ENCODE measurements at places on chromosomes 11 and 22.

DNA sequence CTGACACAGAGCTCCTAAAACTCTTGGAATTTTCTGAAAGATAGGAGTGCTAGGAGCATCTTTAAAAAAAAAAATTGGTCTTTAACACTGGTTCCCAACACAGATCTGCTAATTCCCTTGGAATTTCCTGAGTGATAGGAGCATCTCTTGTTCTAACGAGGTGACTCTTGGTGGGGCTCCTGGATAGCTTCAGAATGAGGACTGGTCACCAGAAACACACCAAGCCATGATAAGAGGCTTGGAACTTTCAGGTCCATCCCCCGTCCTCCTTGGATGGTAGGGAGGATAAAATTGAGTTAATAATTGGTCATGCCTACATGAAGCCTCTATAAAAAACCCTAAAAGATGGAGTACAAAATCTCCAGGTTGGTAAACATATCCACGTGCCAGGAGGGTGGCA lies 64.5 kb upstream of the LDLRAD3 start:
- DNase-seq = no peak

GRCh38 chr11:134228625-134229024 lies 4.2 kb downstream of the VPS26B start:
- DNase-seq = no peak

GRCh38 chr11:132257871-132258270 lies 887.5 kb downstream of the NTM start:
- no peak for DNase-seq

GRCh38 chr11:120352405-120352804 lies 16.2 kb downstream of the ARHGEF12 start:
- DNase-seq = no peak

DNA sequence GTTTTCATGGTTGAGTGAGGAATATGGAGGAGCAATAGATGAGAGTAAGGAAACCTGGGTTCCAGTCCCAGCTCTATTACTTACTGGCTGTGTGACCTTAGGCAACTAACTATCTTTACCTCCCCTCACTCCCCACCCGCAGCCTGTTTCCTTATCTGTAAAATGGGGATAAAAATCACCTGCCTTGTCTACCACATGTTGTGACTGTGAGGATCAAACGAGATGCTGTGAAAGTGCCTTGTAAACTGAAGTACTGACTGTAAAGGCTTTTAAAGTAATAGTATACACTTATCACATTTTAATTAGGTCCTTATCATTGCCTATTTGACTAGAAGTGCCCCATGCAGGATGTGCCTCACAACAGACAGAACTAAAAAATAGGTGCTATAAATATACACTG lies 18.9 kb upstream of the PPP2R1B start:
- no peak for DNase-seq

GRCh38 chr11:67267188-67268080 lies 1.2 kb downstream of the GRK2 start:
- DNase-seq = no peak

DNA sequence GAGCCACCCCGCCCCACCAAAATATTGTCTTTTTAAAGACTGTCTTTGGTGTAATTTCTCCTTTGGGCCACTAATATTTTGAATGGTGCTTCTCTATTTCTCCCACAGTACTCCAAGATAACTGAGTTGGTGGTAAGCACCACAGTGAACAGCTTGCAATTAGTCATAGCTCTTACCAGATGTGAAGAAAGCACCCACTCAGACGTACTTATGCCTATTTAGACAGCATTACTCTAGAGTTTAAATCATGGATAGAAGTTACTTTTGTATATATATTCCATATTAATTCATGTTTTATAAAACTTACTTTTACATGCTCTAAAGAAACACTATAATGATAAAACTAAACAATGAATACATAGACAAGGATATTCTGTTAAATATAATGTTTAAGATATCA lies 12.7 kb downstream of the ANO3 start:
- no peak for DNase-seq

GRCh38 chr22:38317995-38318715 lies 922 bp upstream of the CSNK1E start:
- no peak for DNase-seq

DNA sequence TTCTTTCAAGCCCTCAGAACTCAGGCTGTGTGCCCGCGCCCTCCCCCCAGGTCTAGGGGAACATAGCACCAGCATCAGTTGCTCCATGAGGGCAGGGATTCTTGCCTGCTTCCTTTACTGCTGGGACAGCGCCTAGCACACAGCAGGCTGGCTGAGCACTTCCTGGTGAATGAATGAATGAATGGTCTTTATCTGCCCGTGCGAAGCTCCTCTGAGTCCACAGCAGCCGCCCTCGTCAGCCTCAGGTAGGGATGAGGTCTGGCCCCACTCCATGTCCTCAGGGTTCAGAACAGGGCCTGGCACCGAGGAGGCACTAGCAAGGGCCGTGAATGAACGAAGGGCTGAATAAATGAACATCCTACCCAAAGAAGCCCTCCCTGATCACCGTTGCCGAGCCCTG lies 27.3 kb downstream of the ARRB1 start:
- no peak for DNase-seq

DNA sequence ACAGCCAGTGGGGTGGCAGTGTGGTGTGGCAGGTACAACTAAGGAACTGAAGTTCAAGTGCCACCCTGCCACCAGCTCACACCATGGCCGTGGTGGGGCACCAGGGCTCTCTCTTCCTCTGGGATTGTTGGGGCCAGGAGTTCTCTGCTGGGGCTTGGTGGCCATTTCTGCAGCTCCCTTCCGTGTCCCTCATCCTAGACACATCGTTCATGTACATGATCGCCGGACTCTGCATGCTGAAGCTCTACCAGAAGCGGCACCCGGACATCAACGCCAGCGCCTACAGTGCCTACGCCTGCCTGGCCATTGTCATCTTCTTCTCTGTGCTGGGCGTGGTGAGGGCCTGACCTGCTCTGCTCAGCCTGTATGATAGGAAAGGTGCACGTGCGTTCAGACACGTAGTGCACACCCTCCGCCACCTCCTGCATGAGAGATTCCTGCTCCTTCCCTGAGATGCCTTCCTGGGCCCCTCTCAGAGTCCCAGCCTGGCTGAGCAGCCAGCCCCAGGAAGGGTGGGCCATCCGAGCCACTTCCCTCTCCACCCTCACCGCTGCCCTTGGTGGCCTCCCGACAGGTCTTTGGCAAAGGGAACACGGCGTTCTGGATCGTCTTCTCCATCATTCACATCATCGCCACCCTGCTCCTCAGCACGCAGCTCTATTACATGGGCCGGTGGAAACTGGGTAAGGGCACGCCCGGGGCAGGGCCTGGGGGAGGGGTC lies 7.3 kb upstream of the TAGLN start:
- DNase-seq = no peak

DNA sequence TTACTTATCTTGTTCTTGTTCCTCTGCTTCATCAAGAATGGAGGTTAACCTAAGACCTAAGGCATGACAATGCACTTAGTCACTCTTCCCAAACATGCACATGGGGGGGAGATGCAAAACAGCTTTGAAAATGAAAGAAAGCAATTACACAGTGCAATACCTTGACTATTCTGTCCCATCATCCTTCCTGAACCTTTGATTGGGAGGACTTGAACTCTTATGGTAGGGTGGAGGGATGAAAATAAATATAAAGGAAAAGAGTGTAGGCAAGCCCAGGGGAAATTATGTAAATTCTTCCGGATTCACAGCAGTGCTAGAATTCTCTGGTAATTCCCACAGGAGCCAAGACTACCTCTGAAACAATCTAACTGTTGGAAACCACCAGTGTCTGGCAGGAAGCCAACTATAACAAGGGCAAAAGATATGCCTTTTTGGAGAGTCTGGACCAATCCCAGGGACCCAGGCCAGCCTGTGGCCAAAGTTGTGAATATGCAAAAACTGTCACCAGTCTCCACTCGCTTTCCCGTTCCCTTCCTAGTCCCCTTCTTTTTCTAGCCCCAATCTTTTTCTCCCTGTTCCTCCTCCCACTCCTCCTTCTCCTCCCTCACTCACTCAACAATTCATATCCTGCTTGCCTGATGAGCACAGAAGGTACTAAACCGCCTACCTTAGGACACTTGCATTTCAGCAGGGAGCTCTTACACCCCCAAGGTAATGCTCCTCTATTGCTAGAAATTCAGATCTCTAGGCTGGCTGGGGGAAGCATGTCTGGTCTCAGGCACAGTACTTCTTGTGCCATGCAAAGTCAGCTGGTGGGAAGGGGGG lies 2.5 kb upstream of the RCN1 start:
- no peak for DNase-seq

- DNase-seq = no peak
Observed at GRCh38 chr11:14587258-14587657, 56.3 kb upstream of the PDE3B start.

GRCh38 chr22:27075028-27075678 lies 417.8 kb downstream of the MIAT start:
- no peak for DNase-seq

DNA sequence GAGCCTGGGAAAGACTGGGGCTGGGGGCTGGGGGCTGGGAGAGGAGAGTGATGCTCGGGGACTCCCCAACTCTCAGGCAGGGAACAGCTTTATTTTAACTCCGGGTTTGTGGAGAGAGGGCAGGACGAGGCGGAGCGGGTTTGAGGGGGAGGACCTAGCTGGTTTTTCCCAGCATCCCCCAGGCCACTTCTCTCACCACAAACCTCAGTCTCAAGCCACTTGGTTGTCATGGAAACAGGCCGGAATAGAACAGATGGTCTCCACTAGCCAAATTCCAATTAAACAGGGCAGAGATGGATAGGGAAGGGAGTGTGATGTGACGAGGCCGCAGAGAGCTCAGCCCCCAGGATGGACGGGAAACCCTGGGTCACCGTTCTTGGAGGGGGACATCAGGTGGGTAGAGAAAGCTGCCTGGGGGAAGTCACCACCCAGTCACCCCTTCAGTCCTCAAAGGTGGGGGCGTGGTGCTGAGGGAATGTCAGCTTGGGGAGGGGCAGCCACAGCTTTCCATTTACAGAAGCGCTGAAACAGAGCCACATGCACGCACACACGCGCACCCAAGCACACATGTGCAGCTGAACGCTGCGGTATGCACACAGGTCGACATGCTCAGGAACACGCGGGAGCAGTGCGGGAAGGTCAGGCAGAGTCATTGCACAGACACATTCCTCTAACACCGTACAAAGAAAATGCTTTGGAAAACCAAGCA lies 19.2 kb downstream of the NECTIN1 start:
- DNase-seq = no peak

GRCh38 chr22:20102203-20102780 lies 13.6 kb upstream of the RANBP1 start:
- DNase-seq = no peak

- DNase-seq = no peak
Observed at GRCh38 chr11:105834461-105834860, 187.6 kb downstream of the MSANTD4 start.

DNA sequence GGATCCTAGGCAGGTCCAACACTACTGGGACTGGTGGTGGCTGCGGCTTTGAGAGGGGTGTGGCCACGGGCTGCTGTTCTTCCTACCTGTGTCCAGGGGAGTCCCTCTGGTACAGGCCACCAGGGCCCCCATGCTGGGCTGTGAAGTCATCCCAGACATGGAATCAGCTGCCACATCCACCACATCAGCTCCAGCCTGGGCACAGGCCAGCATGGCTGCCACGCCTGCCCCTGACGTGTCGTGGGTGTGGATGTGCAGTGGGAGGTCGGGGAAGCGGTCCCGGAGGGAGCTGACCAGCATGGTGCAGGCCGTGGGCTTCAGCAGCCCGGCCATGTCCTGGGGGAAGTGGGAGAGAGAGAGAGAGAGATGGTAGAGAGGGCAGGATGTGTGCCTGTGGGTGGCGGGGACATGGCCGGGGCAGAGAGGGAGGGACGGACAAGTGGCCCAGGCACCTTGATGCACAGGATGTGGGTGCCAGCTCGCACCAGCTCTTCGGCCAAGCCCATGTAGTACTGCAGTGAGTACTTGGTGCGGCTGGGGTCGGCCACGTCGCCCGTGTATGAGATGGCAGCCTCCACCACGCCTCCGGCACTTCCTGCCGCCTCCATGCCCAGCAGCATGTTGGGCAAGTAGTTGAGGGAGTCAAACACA lies 6.2 kb upstream of the LRFN4 start:
- DNase-seq = no peak

- no peak for DNase-seq
Observed at GRCh38 chr11:119483341-119483880, 60.4 kb upstream of the THY1 start.

- no peak for DNase-seq
Observed at GRCh38 chr11:45092404-45092785, 54.0 kb upstream of the PRDM11 start.

DNA sequence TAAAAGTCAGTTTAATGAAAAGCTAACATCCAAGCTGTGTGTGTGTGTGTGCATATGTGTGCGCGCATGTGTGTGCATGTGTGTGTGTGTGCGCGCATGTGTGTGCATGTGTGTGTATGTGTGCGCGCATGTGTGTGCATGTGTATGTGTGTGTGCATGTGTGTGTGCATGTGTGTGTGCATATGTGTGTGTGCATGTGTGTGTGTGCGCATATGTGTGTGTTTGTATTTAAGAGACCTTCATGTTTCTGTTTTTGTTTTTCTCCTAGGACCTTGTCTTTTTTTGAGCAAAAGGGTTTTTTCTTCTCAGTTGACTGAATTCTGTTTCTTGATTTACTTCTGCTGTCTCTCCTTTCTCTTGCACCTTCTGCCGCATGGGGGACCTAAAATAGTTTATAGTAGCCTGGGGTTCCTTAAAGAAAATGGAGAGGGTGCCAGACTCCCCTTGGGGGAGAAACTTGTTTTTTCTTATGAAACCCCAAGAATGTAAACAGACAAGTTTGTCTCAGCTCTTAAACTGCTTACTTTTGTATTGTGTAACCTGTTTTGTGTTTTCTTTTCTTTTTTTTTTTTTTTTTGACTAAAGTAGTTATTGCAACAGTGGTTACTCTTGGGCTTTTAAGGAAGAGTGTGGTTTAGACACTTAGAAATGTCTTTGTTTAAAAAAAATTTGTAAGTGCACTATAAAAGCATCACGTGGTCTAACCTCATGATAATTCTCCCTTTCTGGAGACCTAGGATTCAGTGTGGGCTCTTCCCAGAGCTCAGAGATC lies 53.0 kb downstream of the OSBPL5 start:
- DNase-seq = no peak

DNA sequence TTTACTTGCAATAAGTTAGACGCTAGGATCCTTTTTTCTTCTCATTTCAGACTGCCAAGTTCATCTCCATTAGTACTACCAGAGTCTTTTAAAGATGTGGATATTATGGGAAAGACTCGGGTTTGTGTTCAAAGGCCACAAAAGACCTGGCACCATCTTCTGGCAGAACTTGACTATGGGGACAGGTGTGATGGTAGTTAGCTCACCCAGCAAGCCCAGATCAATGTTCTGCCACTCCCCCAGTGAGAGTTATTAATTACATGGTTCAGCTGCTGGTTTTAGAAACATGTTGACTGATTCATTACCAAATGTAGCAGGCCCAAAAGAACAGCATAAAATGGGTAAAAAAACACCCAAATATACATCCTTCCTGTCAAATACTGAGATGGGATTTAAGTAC lies 333.5 kb upstream of the PITPNB start:
- no peak for DNase-seq

- no peak for DNase-seq
Observed at GRCh38 chr11:131580476-131580875, 210.1 kb downstream of the NTM start.

DNA sequence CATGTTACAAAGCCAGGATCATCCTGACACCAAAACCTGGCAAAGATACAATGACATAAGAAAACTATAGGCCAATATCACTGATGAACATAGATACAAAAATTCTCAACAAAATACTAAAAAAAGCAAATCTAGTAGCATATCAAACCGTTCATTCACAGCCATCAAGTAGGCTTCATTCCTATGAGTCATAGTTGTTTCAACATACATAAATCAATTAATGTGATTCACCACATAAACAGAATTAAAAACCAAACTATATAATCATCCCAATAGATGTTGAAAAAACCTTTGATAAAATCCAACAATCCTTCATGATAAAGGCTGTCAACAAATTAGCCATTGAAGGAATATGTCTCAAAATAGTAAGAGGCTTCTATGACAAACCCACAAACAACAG lies 1007.2 kb upstream of the RAG2 start:
- no peak for DNase-seq

All from activated CD4-positive, alpha-beta T cell treated with anti-CD3 and anti-CD28 coated beads for 1 hour (primary cell).